ENCODE measurements at places on chromosomes 3 and 15. TPM values are rescaled to one million over a fixed set of nuclear protein-coding genes. Genes with fewer than 3 reads are reported as not detected.

ERICH6 gene
- not detected for total RNA-seq

- no peak for DNase-seq
These were observed 392.8 kb downstream of the OCA2 start for GRCh38 chr15:27706300-27706699.

GRCh38 chr3:54538346-54538745 lies 389.5 kb downstream of the LRTM1 start:
- DNase-seq: no peak

- DNase-seq: no peak
These were observed 65.0 kb downstream of the PDZRN3 start for GRCh38 chr3:73559749-73560148.

DNA sequence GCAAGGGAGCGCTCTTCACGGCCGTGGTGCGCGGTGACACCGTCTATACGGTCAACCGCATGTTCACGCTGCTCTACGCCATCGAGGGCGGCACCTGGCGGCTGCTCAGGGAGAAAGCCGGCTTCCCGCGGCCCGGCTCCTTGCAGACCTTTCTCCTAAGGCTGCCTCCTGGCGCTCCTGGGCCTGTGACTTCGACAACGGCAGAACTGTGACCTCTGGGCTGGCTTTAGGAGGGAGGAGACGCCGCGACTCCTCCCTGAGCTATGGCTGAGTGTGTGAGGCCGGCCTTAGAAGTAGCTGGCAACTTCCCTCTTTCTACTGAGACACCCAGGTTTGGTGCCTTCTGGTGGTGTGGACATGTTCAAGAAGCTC lies 1.4 kb downstream of the KBTBD13 start:
- no peak for DNase-seq
